GM04504 (cell line): ENCODE measurements at places on chromosomes 3 and 15.

GRCh38 chr15:63576441-63576840 lies 20.7 kb upstream of the FBXL22 start:
- DNase-seq: no peak

DNA sequence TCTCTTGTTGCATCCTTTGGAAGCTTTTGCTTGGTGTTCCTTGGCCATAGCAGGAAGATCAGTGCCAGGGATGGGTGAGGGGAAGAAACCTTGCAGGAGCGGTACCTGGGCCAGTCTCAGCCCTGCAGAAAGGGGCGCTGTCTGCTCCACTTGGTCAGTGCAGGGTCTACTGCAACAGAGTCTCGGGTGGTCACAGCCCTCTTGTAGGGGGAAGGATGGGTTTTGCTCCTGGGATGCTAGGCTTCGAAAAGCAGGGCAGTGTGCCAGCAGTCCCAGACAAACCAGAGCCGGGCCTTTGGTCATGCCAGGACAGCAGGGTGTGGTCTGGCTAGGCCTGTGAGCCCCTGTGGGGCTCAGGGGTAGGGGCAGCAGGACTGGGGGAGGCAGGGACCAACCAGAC lies 186.7 kb downstream of the APBA2 start:
- DNase-seq: no peak

DNA sequence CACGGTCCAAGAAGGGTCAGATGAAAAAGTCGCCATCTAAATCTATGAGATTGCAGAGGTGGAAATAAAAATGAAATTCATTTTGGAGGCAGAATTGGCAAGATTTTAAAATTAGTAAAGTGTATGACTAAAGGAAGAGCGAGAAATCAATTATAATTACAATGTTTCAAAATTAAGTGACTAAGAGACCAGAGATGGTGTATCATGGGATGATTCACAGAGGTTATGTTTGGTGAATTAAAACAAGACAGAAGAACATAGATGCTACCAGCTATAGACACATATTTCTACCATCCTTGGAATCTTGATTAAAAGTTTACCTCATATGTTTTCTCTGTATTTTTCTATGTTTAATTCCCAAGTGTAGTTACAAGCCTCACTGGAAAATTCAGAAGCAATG lies 308.9 kb upstream of the DNAJC19 start:
- DNase-seq: no peak

DNA sequence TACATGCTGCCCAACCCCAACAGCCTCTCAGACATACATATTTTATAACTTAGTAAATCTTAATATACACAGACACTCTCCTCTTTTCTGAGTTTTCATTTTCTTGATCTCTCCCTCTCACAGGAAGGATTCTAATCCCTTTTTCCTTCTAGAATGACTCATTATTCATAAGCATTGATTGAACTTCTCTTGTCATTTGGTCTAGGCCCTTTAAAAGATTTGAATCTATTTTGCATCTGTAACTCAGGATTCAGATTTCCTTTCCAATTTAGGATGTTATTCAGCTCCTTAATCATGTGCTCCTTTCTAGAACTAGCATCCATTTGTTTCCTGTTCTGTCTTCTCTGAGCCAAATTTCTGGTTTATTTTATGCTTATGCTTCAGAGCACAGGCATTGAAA lies 624.5 kb upstream of the SGO1 start:
- DNase-seq: no peak

GRCh38 chr3:124760601-124761000 lies 30.3 kb downstream of the UMPS start:
- peak; percentile 52 for DNase-seq

GRCh38 chr3:73235768-73236167 lies 174.3 kb downstream of the EBLN2 start:
- DNase-seq: no peak

DNA sequence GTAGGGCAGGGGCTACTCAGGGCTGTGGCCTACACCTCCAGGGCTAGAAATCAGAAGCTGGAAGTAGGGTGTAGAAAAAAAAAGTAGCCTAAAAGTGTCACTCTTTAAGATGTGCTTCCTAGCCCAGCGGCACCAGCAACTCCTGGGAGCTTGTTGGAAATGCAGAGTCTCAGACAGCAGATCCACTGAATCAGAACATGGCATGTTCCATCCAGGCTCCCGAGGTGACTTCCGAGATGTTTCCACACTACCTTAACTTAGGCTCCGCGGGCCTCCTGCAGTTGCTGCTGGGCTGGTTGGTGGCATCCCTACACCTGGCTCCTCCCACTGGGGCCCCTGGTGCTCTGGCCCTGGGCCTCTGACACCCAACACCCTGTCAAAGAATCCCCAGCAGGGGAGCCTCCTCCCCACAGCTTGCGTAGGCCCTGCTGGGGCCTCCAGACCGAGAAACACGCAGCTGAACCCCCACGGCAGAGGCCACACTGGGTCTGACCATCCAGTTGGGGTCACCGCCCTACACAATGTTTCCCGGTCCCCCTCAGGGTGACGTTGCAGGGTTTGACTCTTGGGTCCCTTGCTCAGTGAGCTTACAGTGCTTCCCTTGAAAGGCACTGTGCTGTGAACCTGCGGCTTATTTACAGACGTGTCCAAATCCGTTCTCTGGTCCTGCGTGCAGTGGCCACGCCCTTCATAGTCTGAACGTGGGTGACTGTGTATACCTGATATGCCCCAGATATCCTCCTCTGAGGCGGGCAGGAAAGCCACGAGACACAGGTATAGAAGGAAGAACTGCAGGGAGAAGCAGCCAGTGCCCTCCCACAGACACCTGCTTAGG lies 46.5 kb downstream of the FAM174B start:
- DNase-seq: no peak

DNA sequence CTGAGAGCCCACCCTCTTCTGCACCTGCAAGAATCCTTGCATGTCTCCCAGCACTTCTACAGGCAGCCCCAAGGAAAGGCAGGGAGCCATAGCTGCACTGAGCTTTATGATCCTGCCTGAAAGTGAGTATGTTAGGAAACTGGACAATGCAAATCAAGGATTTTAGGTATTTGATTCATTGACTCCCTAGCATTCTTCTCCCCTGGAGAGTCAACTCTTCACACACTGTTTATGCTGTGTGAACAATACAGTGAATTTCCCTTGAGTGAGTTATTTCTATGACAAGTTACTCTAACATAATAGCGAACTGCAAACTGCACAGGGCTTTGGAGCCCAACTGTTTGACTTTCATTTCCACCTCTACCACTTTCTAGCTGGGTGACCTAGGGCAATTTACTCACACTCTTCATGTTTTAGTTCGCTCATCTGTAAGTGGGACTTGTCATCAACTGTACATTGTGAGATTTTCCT lies 96.0 kb upstream of the PHLDB2 start:
- DNase-seq: no peak

GRCh38 chr3:173429527-173429926 lies 32.0 kb downstream of the NLGN1 start:
- DNase-seq: no peak

- DNase-seq: no peak
Measured at GRCh38 chr3:132344666-132345280, 27.6 kb downstream of the ACP3 start.

- DNase-seq: no peak
Measured at GRCh38 chr3:177141899-177142646, 55.2 kb downstream of the TBL1XR1 start.

DNA sequence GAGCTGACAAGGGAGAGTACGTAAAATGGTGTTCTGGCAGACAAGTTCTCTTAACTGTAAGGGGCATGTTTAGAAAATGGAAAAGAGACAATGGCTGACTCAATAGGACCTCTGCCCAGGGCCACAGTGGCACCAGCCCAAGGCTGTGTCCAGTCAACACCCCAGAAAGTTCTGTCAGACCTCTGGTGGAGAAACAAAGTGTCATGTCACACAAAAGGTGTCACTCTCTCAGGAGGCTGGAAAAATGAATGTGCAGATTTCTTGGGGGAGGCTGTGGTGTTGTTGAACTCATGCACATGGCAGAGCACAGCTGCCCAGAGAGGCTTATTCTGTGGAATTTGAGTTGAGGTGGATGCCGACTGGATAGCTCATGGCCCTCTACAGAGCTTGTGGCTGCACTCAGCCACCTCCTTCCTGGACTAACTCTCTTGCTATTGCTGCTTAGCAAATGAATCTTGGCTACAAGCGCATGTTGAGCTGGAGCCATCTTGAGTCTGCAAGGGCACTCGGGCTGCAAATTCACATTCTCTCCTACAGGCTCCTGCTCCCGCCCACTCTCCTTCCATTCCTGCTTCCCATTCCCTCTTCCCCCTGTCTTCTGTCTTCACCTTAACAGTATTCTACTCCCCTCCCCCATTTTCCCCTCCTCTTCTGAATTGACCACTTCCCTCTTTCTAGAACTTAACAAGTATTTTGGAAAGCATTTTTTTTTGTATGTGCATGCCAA lies 55.8 kb upstream of the SLC7A14 start:
- DNase-seq: no peak

DNA sequence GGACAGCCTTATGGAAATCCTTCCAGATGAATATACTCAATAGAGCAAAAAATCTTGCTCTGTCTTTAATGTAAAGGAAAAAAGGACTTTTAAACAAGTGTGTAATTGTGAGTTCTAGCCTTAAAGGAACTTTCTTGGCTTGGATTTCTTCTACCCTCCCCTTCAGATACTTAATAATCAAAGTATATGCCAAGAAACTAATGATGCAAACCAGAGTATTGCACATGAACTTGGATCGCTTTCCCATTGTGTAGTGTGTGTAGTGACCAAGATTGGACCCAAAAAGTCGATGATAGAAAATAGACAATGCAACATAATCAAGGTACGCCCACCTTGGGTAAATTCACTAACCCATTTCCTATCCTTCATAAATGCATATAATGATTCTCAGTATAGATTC lies 123.8 kb downstream of the TIGIT start:
- DNase-seq: no peak

- no peak for DNase-seq
Measured at GRCh38 chr3:112693186-112693585, 52.2 kb upstream of the CCDC80 start.

GRCh38 chr3:139129892-139130291 lies 85.2 kb upstream of the PRR23C start:
- no peak for DNase-seq

DNA sequence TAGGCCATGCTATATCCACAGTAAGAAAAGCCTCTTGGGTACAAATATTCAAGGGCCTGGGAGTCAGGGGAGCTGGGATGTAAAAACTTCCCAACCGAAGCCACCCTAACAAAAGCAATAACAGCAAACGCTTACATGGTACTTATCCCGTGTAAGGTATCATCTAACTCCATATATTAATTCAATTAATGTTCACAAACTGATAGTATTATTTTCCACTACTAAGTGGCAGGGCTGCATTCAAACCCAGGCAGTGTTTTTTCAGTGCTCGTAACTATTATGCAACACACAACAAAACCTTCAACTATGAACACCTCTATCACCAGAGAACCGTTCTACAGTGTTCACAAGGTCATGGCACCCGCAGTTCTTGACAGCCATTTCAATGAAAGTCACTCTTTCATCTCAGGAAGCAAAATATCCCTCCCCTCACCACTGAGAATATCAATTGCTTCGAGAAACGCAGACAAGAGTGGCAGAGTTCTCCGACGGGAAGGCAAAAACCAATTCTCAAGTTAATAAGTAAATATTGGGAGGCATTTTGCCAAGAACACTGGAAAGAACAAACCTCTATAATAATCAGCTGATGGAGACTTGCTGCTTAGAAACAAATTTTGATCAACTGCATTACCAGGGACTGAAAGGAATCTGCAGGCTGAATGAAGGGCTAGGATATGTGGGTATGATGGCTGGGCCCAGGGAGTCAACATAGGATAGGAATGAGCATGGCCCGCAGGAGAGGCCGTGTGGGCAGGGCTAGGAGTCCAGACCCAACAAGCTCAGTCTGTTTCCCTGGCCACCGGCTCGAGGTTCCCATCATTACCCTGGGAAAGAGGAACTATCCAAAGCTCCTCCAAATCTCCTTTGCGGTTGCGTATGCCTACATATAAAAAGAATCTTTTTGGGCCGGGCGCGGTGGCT lies 72.3 kb downstream of the XXYLT1 start:
- DNase-seq: no peak

GRCh38 chr3:192577811-192578210 lies 149.5 kb downstream of the FGF12 start:
- no peak for DNase-seq

- DNase-seq: no peak
Measured at GRCh38 chr15:80007532-80007931, 36.5 kb upstream of the BCL2A1 start.

DNA sequence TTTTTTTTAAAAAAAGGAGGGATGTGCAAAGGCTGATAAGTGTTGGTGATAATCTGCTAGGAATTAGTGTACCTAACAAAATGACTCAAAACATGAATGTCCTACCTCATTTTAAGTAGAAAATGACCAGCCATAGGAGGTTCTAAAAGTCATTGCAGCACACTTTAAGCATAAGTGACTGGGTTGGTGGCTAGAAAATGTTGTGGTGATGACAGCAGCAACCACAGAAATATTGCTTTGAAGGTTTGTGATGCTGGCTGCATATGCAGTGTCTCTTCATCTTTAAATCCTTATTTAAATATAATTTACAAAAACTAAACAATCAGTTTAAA lies 55.2 kb downstream of the CMSS1 start:
- no peak for DNase-seq

- no peak for DNase-seq
Measured at GRCh38 chr15:63232405-63232804, 43.0 kb downstream of the RAB8B start.

GRCh38 chr3:135581806-135582205 lies 383.7 kb upstream of the PPP2R3A start:
- DNase-seq: no peak

DNA sequence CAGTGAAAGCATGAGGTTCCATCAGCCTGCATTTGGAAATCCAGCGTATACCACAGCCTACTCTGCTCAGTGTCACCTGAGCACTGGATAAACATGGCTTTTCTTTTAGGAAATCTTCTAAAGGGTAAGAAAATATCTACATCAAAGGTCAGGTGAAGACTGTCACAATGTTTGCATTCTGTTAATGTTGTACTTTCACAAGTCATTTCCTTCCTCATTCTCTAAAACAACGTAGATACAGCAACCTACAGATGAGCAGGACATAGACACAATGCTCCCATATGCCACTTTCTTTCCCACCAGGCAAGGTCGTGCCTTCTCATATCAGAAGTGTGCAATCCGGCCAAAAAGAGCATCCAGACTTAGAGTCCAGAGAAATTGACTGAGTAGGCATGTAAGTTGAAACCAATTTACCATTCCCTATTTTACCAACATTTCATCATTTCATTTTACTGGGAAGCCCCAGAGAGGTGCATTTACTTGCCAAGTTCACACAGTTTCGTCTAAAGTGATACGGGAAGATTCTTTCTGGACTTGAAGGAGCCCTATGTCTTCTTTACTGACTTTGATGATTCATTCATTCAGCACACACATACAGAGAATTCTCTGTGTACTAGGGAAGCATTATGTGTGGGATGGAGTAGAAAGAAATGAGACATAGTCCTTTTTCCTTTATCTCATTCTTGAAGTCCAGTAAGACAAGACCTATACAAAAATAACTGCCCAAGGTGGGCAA lies 30.6 kb upstream of the LPP start:
- no peak for DNase-seq

- DNase-seq: no peak
Measured at GRCh38 chr3:31285833-31286486, 246.8 kb upstream of the STT3B start.
